ENCODE measurements at places on chromosomes 3 and 15.

DNA sequence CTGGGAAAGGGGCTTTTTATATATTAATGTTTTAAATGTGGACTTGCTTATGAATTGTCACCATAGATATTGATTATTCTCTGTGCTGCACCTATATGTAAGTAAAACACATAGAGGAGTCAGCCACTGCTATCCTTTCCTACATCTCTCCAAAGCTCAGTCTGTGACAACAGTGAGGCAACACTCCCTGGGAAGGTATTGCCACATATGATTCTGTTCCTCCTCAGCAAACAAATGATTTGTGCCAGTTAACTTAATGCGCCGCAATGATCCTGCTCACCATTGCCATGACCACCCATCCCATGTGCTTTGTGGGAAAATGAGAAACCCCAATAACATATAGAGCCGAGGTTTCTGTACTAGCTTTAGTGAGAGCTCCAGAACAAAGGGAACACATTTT is 75.1 kb upstream of the FBN1 start:
- no peak for DNase-seq

- DNase-seq: no peak
Observed at GRCh38 chr3:133905376-133905775, 9.7 kb upstream of the RAB6B start.

DNA sequence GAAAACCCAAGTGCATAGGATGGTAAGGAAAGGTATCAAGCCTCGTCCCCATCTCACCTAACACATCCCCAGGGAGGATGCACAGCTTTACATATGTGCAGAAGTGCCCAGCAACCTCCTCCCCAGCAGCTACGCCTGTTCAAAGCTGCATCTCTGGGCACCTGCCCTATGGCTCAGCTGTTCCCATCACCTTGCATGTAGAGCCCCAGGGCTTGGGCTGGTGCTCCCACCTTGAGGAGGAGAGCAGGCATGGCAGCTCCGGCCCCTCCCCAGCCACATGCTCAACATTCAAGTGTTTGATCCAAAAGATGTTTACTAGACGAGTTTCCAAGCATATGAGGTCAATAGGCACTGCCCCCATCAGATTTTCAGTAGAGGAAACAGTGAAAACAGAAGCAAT is 173.5 kb downstream of the ATP10A start:
- DNase-seq: no peak

GRCh38 chr3:183375787-183376186 is 52.6 kb downstream of the MCF2L2 start:
- no peak for DNase-seq

DNA sequence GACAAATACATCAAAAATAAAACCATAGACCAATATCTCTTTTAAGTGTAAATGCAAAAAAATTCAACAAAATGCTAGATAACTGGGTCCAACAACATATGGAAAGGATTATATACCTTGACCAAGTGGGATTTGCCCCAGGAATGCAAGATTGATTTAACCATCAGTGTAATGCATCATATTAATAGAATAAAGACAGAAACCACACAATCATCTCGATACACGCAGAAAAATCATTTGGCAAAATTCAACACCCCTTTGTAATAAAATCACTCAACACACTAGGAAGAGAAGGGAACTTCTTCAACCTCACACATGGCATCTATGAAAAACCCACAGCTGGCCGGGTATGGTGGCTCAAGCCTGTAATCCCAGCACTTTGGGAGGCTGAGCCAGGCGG is 19.5 kb downstream of the GREM1 start:
- DNase-seq: no peak

GRCh38 chr3:80040067-80040466 is 272.3 kb upstream of the ROBO1 start:
- no peak for DNase-seq

DNA sequence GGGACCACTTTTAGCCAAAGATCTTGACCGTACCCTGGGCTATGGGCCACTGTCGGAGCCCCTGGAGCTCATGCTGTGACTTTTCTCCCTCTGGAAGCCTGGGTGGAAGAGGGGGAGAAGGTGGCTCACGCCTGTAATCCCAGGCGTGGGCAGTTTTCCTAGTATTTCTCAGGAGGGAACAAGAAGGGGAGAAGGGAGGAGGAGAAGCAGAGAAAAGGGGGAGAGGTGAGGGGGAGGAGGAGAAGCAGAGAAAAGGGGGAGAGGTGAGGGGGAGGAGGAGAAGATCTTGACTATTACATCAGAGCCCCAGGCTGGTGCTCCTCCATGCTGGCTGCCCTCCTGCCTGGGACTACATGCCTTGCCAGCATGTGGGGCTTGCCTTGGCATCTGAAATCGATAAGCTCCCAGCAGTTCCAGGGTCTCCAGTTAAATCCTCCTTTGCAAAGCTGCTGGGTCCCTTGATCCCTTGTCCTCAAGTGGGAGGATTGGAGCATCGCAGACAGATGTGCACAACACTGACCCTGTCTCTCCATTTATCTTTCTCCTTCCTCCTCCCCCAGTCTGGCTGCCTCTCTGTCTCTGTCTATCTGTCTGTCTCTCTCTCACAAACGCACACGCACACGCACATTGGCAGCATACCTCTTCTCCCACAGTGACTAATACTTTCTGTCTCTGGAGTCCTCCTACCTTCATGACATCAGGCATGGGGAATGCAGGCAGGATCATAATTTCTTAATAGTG is 41.6 kb downstream of the MRAS start:
- no peak for DNase-seq

- no peak for DNase-seq
Observed at GRCh38 chr3:123536153-123536895, 48.5 kb downstream of the HACD2 start.

DNA sequence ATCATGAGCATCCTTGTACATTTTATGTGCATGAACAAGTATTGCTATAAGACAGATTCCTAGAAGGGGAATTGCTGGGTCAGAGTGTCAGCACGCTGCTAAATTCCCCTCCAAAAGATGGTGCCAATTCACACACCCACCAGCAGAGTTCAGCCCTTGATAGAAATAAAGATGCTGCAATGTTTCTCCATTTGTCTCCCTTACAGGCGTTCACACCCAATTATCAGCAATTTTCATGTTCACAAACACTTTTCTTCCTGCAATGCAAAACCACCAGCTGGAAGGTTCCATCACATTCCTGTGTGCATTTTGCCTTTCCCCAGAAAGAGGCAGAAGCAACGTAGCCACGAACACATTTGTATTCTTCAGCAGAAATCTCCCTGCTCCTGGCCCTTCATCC is 3.3 kb upstream of the TAMM41 start:
- DNase-seq: no peak

- DNase-seq: no peak
Observed at GRCh38 chr15:70037292-70037640, 60.5 kb downstream of the TLE3 start.

DNA sequence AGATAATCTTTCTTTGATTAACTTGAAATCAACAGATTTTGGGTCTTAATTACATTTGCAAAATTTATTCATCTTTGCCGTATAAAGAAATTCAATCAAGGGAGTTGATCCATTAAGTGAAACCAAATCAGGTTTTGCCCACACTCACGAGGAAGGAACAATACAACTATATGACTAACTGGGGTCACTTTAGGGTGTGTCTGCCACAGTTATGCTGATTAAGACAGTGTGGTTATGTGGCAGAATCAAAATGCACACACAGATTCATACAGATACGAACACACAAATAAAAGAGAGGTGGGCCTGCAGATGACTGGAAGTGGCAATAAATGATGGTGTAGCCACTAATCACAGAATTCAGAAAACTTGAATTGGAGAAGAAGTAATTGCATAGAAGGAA is 543.5 kb downstream of the GABRG3 start:
- DNase-seq: no peak

DNA sequence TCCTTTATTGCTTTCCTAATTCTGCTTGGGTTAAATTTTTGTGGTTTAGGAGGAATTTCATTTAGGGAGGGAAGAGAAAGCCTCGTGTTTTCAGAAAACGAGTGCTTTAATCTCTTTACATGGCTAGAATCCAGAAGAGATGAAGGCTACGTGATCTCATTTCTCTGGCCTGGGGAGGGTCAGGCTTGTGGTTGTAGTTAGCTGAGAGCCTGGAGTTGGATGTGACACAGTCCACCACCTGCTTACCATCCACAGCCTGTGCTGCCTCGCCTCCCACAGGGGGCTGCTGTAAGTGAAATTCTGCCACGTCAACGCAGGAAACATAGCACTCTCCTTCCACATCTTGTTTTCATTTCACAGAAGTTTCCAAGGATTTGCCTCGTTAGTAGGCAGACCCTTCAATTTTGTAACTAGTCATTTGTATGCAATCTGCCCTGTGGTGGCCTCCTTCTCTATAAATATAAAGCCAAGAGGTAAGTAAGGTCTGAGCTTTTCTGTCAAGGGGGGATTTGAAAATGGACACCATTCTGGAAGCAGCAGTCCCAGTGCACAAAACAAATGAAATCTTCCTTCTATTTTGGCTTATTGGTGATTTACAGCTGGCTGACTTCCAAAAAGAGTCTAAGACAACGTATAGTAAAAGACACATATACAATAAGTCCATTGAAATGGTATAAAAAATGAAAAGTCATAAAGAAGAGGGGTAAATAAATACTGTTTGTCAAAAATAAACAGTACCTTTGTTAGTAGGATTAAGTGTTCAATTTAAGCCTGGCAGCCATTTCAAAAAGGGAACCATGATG is 3.4 kb downstream of the GXYLT2 start:
- DNase-seq: no peak

DNA sequence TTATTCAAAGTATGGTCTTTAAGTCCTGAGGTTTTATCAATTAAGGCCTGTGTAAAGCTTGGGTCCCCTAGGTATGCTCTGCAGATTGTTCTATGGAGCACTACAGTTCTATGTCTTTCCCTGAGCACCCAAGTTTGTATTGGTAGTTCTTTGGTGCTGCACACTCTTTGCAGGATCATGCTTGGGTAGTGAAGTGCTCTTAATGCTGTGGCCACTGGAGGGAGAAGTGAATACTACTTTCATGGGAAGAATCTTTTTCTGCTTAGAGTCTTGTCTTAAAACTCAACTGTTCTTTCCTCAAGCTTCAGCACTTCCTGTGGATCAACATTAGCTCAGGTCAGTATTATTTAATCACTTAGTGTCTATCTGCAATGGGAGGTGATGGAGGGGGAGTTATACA is 93.6 kb upstream of the CFAP20DC start:
- no peak for DNase-seq

DNA sequence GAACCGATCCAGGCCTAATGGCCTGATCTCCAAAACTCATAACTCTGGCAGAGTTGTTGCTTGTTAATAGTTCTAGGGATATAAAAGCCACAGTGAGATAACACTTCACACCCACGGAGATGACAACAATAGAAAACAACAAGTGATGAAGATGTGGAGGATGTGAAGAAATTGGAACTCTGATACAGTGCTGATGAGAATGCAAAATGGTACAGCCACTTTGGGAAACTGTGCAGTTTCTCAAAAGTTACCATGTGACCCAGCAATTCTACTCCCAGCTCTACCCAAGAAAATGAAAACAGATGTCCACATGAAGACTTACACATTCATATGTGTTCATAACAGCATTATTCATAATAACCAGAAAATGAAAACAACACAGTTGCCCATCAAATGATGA is 3.8 kb downstream of the CMTM7 start:
- DNase-seq: no peak

Measured in DMS 273 treated with DMSO at 0.1 percent for 48 hours (cell line).